ENCODE measurements at places on chromosomes 4 and X.

GRCh38 chrX:85544609-85545008, 165.1 kb upstream of the POF1B start:
- no peak overlapping the region for H3K27ac ChIP-seq
- H3K4me3 ChIP-seq, result no peak overlapping the region
- no peaks in the 10 kb centered on the region for H3K36me3 ChIP-seq
- no peaks in the 10 kb centered on the region for H3K4me1 ChIP-seq

GRCh38 chr4:24211856-24212255, 322.0 kb upstream of the PPARGC1A start:
- H3K4me1 ChIP-seq, result no peaks in the 10 kb centered on the region
- H3K36me3 ChIP-seq, result no peaks in the 10 kb centered on the region
- ATAC-seq, result no peak
- no peaks in the 10 kb centered on the region for H3K27me3 ChIP-seq

DNA sequence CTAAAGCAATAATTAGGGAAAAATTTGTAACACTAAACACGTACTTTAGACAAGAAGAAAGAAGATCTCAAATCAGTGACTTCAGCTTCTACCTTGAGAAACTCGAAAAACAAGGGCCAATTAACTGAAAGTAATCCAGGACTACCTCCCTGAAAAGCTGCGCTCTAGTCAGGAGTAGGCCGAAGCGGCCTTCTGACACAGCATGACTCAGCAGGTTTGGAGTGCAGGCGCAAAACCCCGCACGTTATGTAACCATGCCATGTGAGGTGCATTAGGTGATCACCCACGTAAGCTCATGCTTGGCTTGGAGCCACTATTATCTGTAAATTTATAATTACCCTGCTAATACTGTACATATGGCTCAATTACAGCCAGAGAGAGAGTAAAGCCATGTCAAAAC, 52.8 kb upstream of the CCDC149 start:
- H3K4me1 ChIP-seq, result no peaks in the 10 kb centered on the region
- ATAC-seq, result no peak
- H3K4me3 ChIP-seq, result no peak overlapping the region
- H3K27ac ChIP-seq, result no peak overlapping the region
- no peaks in the 10 kb centered on the region for H3K36me3 ChIP-seq

DNA sequence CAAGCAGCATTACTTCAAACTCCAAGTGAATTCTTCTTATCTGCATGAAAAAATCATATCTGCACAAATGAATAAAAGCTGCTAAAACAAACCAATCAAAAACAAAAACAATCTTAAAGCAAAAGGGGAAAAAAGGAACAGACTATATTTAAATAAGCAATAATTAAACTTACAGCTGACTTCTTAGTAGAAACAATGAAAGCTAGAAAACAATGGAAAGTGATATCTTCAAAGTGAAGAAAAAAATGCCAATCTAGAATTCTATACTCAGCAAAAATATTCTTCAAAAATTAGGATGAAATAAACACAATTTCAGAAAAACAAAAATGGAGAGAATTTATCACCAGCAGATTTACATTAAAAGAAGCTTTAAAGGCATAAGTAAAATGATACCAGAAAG, 20.0 kb downstream of the STBD1 start:
- no peak overlapping the region for H3K27ac ChIP-seq
- no peak for ATAC-seq
- peaks cover 4% of the 10 kb centered on the region for H3K36me3 ChIP-seq
- H3K4me1 ChIP-seq, result no peaks in the 10 kb centered on the region

GRCh38 chr4:39464886-39465501, 6.1 kb downstream of the LIAS start:
- H3K4me1 ChIP-seq, result peaks cover 2% of the 10 kb centered on the region
- ATAC-seq, result no peak
